ENCODE measurements at places on chromosomes 4 and X.

DNA sequence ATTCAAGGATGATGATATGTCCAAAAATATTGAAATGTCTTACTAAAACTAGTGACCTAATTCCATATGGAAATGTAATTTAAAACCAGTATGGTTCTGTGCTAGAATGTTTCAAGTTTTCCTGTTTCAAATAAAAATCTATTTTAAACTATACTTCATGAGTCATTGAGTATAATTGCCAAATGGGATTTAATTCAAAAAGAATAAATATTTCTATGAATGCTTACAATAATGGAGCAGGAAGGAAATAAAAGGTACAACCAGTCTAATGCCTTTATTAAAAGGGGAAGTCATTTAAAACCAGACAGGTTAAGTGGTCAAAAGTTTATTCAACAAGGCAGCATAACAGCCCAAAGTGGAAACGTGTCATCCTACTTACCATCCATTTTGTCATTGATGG lies 2347.1 kb downstream of the PCDH7 start:
- no peak for DNase-seq

DNA sequence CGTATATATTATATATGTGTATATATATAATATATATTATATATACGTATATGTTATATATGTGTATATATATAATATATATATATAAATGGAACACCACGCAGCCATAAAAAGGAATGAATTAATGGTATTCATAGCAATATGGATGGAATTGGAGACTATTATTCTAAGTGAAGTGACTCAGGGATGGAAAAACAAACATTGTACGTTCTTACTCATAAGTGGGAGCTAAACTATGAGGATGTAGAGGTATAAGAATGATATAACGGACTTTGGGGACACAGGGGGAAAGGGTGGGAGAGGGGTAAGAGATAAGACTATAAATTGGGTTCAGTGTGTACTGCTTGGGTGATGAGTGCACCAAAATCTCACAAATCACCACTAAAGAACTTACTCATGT lies 1388.9 kb downstream of the C4orf33 start:
- DNase-seq = no peak

DNA sequence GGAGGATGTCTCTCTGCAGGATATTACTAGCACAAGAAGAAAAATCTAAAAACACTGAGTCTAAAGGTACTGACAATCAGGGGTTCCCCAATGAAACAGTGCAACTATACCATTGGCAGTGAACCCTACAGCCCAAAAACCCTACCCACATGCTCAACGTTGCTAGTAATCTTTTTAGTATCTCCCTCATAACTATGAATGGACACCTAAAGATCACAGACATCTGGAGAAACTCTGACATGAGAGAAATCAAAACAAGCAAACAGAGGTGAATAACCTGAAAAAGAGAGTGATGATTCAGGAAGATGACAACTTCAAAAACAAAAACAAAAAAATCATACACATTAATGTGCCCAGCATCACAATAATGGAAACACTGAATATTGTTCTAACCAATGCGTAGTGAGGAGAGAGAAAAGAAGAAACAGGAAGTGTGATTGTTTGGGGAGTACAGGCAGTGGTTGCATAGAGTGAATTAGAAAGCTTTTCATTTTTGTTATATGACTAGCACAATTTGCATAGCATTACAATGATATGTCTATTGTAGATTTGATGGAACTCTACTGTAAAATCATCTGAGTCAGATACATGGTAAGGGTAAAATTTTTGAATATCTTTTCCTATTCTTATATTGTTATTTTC lies 78.9 kb upstream of the FMR1 start:
- no peak for DNase-seq

DNA sequence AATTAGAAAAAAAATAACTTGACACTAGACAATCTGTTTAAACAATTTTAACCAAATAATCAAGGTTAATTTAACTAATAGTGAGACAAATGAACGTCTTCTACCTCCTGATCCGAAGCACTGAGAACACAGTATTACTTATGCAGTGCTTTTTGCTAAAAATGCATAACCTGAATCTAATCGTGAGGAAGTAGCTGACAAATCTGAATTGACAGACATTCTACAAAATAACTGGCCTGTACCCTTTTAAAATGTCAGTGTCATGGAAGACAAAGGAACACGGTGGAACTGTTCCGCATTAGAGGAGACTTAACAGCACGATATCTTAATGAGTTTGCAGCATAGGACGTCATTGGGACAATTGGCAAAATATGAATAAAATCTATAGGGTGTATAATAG lies 631.2 kb upstream of the ZFP42 start:
- no peak for DNase-seq

GRCh38 chrX:14676431-14676830 lies 147.1 kb downstream of the GLRA2 start:
- DNase-seq = no peak

DNA sequence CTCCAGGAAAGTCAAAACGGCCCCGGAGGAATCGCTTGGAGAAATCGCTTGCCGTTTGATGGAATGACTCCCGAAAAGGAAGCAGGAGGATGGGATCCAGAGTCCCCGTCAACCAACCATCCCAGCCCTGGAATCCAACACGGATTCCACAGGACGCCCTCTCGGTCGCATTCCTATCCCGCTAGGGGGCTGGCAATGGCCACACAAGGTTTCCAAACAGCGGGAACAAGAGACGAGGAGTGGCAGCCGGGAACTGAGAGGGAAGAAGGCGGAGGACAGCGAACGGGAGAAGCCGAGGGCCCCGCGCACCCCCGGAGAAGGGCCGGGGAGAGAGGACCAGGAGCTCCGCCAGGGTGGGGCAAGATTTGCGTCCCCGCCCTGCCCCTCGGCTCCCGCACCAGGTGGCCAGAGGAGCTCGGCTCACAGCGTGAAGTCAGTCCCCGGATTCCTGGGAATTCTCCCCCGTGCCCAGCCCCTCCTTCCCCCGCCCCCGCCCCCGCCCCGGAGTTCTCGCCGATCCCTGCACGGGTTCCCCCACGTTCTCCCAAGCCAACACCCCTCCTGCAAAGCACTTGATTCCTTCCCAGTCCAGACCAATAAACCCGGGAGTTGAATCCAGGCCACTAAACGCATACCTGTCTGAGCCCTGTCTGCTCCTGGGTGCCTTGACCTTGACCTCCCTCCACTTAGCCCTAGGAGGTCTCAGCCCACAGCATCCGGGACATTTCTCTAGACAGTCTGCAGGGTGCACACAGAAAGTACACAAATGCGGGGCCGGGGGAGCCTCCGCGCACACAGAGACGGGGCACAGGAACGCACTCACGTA lies 1.4 kb downstream of the PDZD4 start:
- DNase-seq = no peak

GRCh38 chr4:87497159-87497558 lies 32.0 kb downstream of the SPARCL1 start:
- no peak for DNase-seq

DNA sequence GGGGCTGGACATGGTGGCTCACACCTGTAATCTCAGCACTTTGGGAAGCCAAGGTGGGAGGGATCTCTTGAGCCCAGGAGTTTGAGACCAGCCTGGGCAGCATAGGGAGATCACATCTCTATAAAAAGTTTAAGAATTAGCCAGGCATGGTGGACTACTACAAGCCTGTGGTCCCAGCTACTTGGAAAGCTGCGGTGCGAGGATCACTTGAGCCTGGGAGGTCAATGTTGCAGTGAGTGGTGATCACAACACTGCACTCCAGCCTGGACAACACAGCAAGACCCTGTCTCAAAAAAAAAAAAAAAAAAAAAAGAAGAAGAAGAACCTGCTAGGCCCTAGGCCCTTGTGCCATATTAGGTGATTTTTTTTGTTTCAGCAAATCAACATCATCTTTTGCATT lies 12.2 kb downstream of the SRD5A3 start:
- no peak for DNase-seq

DNA sequence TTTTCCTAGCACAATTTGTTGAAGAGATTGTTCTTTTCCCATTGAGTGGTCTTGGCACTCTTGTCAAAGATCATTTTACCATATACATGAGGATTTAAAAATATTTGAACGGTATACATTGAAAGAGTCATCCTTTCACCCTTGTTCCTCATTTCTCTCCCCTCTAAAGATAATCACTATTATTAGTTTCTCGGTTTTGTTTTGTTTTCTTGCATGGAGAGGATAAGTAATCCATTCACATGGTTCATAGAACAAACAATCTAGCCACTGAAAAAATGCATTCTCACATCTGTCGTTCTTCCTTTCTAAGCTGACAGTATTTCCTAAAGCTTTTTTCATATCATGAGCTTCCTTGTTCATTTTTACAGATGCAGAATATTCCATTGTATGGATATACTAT lies 39.2 kb upstream of the MSMO1 start:
- DNase-seq = no peak

- DNase-seq = no peak
Measured at GRCh38 chrX:16851421-16851820, 18.7 kb downstream of the RBBP7 start.

DNA sequence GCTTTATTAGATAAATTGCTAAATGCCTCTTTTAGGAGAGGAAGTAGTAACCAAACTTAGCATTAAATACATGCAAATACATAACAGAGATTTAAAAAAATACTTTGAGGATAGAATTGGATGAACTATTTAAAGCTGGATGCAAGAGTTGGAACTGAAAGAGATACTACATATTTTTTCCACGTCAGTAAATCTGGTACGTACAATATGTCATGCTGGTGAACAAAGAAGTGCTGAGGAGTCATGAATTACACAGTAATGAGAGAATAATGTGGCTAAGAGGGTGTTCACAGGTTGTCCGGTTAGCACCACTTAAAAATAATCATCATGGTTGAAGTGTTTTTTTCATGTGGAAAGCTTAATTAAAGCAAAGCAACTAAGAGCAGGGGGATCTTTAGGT lies 184.1 kb upstream of the FRMPD4 start:
- DNase-seq = no peak

DNA sequence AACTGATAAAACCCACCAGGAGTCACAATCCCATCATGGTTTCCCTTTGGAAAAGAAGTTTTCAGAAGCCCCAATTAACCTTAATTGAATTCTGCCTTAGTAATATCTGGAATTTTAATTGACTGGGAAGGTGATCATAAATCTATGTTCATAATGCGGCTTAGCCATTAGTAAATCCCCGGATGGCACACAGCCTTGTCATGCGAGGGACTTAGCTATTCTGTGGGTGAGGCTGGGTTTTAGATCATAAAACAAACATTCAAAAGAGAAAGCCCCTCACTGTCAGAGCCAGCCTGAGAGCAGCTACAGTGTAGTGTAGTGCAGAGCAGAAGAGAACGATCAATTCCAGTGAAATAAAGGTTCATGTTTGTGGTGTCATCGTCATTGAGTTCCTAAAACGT lies 124.0 kb upstream of the NOCT start:
- DNase-seq = no peak

- DNase-seq = no peak
Measured at GRCh38 chr4:93072292-93072691, 756.3 kb upstream of the ATOH1 start.

- DNase-seq = no peak
Measured at GRCh38 chr4:6929339-6929811, 19.7 kb downstream of the TBC1D14 start.

Measured in nucleus accumbens (tissue), 56 donors.